ENCODE measurements at places on chromosomes 5 and 9.

- peak; percentile 49 for DNase-seq
These were observed 145.3 kb upstream of the RASEF start for GRCh38 chr9:83208065-83208850.

GRCh38 chr5:144815131-144815530, 644.5 kb downstream of the KCTD16 start:
- no peak for DNase-seq

DNA sequence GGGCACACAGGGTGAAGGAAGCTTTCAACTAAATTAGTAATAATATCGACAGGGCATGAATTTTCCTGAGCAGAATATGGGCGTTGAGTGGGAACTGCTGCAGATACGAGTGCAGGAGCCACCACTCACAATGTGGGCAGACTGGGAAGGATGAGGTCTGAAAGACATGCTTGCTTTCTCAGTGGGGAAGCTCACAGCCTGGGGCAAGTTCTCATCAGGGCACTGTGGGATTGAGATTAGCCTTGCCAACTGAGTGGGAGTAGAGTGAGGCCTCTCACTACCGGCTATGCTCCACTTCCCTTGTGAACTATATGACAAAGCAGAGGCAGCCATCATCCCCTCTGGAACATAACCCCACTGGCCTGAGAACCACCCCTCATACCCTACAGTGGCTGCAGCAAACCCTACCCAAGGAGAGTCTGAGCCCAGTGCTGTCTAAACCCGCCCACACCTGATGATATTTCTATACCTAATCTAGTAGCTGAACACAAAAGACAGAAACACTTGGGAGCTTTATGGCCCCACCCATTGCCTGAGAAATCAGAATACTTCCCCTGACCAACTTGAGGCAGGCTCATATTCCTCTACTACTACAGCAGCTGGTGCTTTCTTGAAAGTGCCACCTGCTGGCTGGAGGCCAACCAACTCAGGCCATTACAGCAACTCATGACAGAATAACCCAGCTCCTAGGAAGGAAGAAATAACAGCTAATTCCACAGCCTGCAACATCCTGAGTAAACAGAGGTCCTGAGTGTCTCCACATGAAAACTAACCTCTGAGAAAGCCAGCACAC, 173.7 kb upstream of the SPEF2 start:
- DNase-seq, result no peak

GRCh38 chr5:56299212-56299611, 66.1 kb upstream of the ANKRD55 start:
- DNase-seq, result no peak

DNA sequence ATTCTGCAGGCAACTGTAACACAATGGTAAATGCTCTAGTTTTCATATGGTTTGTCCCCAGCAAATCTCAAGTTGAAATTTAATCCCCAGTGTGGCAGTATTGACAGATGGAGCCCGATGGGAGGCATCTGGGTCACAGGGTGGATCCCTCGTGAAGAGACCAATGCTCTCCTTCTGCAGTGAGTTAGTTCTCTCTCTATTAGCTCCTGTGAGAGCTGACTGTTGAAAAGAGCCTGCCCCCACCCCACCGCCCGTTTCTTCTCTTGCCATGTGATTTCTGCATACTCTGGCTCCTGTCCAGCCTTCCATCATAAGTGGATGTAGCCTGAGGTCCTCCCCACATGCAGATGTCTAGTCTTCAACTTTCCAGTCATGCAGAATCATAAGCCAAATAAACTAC, 27.0 kb downstream of the IARS1 start:
- no peak for DNase-seq

- DNase-seq, result peak; percentile 45
These were observed 5.9 kb upstream of the RHOBTB3 start for GRCh38 chr5:95725071-95725820.

DNA sequence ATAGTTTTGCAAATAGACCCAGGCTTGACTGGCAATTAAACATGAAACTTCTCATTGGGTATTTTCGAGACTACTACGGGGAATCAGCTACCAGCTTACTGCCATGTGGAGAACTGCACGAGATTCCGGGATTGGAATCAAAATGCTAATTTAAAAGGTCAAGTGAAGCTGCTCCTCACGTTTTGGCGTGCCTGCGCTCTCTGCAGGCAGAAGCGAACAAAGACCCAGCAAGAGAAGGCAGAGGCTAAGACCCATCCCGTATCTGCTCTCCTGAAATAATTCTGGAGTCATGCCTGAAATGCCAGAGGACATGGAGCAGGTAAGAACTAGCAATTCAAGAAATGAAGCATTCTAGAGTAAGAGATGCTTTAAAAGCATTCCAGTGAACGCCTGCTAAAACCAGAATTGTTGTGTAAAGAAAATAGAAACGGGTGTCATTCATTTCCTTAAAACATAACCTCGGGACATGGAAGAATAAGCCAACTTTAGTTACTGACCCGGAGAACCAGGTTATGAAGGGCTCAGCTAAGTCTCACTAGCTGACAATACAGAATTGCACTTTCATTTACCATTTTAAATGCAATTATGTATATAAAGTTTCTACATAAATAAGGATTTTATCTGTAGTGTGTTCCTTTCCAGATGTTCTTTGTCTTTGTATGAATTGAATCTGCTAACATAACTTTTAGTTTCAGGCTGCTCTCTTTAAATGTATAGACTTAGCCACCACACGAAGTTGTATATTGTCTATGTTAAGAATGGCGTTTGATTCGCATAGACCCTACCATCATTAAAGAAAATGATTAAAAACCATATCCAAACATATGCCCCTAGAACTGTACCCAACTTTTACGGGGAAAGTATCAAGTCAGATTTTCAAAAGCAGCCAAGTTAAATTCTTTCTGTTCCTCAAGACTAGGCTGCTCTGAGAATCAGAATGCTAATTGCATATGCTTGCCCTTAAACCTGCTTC, 2.0 kb upstream of the MAT2B start:
- peak; percentile 82 for DNase-seq

GRCh38 chr5:154044581-154044980, 5.8 kb downstream of the MFAP3 start:
- DNase-seq, result no peak

DNA sequence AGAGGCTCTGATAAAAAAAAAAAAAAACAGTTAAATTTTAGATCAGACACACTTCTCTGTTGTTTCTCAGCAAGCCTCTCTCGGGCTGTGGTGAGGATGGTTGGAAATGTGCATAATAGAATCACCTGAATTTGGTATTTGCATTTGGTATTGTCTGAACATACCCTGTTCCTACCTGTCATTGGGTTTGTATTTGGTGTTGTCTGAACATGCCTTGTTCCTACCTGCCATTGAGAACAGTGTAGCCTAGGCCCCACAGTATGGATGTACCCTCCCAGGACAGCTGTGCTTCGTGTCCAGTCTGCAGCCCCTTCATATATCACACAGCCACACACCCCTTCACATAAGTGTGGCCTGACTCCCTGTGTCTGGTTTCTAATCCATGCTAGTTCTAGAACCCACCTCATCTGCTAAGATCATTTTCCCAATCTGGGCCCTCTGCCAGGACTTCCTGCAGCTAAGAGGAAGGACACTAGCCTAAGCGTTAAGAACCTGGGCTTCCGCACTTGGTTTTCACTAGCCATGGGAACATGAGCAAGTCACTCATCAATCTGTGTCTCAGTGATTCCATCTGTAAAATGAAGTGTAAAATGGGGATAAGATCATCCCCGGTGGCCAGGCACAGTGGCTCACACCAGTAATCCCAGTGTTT, 49.2 kb downstream of the ITGA2 start:
- DNase-seq, result no peak

DNA sequence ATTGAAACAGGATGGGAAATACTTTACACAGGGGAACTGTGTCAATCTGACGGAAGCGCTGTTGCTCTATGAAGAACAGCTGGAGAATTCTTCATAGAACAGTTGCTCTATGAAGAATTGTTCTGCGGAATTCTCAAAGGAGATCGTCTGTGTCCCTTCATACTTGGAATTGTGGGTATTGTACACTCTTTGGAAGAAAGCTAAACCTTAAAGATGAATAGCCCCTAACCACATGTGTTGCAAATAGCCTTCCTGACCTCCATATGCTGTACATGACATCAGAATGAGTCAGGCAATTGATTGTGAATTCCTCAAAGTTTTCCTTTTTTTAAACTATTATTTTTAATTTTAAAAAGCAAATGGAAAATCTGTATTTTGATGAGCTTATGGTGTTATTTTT, 15.6 kb downstream of the NIM1K start:
- peak; percentile 49 for DNase-seq

DNA sequence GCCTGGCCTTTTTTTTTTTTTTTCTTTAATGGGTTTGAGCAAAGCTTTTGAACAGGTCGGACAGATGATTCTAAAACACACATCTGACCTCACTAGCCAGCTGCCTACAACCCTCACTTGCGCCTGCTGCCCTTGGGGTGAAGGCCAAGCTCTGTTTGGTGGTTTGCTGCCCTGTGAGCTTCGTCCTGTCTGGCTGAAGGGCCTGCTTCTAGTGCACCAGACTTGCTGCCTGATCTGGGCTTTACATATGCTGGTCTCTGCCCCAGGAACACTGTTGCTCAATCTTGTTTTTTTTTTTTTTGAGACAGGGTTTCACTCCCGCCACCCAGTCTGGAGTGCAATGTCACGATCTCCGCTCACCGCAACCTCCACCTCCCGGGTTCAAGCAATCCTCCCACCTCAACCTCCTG, 16.4 kb upstream of the DOLPP1 start:
- DNase-seq, result no peak

All from fibroblast of skin of scalp (primary cell).